A549 treated with CpdA at 1 μM for 4 hours (cell line): ENCODE measurements at places on chromosomes 7 and 10. TPM values are rescaled to one million over a fixed set of nuclear protein-coding genes. Genes with fewer than 3 reads are reported as not detected.

Gene PHYHIPL
- total RNA-seq: 0.13 to 0.38 TPM (median 0.29 TPM) in 5 replicates

Gene MOSPD3
- 16.2 to 22.1 TPM (median 19.5 TPM) in 5 replicates for total RNA-seq

Gene PDE6C
- total RNA-seq: not detected in 5 replicates

Gene FAM237B
- total RNA-seq: not detected in 5 replicates

Gene ZNF735
- not detected in 5 replicates for total RNA-seq

Gene ASAH2
- 1.8 to 3.0 TPM (median 2.8 TPM) in 5 replicates for total RNA-seq

Gene EFCAB10
- 2.9 to 4.1 TPM (median 3.4 TPM) in 5 replicates for total RNA-seq

Gene SFRP4
- 2.8 to 4.8 TPM (median 3.6 TPM) in 5 replicates for total RNA-seq

Gene MYPN
- total RNA-seq: 2.5 to 4.0 TPM (median 2.7 TPM) in 5 replicates

Gene GSTO2
- total RNA-seq: 1.4 to 2.1 TPM (median 1.8 TPM) in 5 replicates

Gene CRTAC1
- total RNA-seq: 0.96 to 1.7 TPM (median 1.4 TPM) in 5 replicates

Gene TMUB1
- 35.5 to 58.8 TPM (median 56.8 TPM) in 5 replicates for total RNA-seq

Gene CFAP46
- total RNA-seq: 1.0 to 1.5 TPM (median 1.3 TPM) in 5 replicates

Gene HMX2
- total RNA-seq: 0.10 to 0.18 TPM (median 0.16 TPM) in 4 of 5 replicates, not detected in the other

Gene RAMP3
- total RNA-seq: not detected in 5 replicates

Gene OPALIN
- not detected in 5 replicates for total RNA-seq

Gene RFC2
- 56.7 to 71.2 TPM (median 57.9 TPM) in 5 replicates for total RNA-seq

Gene RTKN2
- total RNA-seq: 0.79 to 1.4 TPM (median 0.89 TPM) in 5 replicates

Gene LIPK
- total RNA-seq: not detected in 5 replicates

Gene GDF2
- total RNA-seq: not detected in 5 replicates

Gene ANKRD61
- 0.38 to 0.90 TPM (median 0.61 TPM) in 5 replicates for total RNA-seq

Gene TRIM50
- not detected in 5 replicates for total RNA-seq

Gene ATOH7
- total RNA-seq: 0.17 to 0.48 TPM (median 0.31 TPM) in 5 replicates

Gene CPA2
- 0.08 to 0.20 TPM (median 0.09 TPM) in 3 of 5 replicates, not detected in the others for total RNA-seq

Gene MPP7
- 0.05 to 0.28 TPM (median 0.19 TPM) in 5 replicates for total RNA-seq

Gene TMEM225B
- 0.75 to 1.4 TPM (median 1.1 TPM) in 5 replicates for total RNA-seq

Gene SFMBT2
- 10.3 to 14.6 TPM (median 12.2 TPM) in 5 replicates for total RNA-seq

Gene FEZF1
- not detected in 5 replicates for total RNA-seq

Gene AGAP9
- 7.7 to 11.5 TPM (median 9.2 TPM) in 5 replicates for total RNA-seq

Gene PRPS1L1
- total RNA-seq: not detected in 5 replicates

Gene AKR1E2
- total RNA-seq: 6.0 to 9.2 TPM (median 7.5 TPM) in 5 replicates

Gene SLC26A4
- total RNA-seq: 0.08 to 0.12 TPM (median 0.09 TPM) in 4 of 5 replicates, not detected in the other

Gene ELN
- 0.07 to 0.13 TPM (median 0.09 TPM) in 4 of 5 replicates, not detected in the other for total RNA-seq

Gene ZNF37A
- total RNA-seq: 5.1 to 7.5 TPM (median 6.6 TPM) in 5 replicates

Gene RBP4
- total RNA-seq: 5.3 to 10.7 TPM (median 7.6 TPM) in 5 replicates

Gene ACTL6B
- total RNA-seq: not detected in 5 replicates

Gene ADO
- 17.0 to 19.9 TPM (median 19.7 TPM) in 5 replicates for total RNA-seq

Gene PVRIG
- total RNA-seq: not detected in 5 replicates

Gene BUD31
- 134 to 165 TPM (median 150 TPM) in 5 replicates for total RNA-seq

Gene NUTM2E
- 0.29 to 0.52 TPM (median 0.45 TPM) in 5 replicates for total RNA-seq

Gene CABCOCO1
- total RNA-seq: 0.14 to 1.5 TPM (median 0.54 TPM) in 5 replicates

Gene TYW1B
- 2.7 to 3.4 TPM (median 3.1 TPM) in 5 replicates for total RNA-seq

Gene AKR1C2
- total RNA-seq: 3,008 to 3,788 TPM (median 3,160 TPM) in 5 replicates

Gene CHST3
- total RNA-seq: 34.9 to 42.8 TPM (median 36.6 TPM) in 5 replicates

Gene CHAT
- not detected in 5 replicates for total RNA-seq

Gene RAB18
- total RNA-seq: 79.6 to 90.8 TPM (median 83.9 TPM) in 5 replicates

Gene FGL2
- total RNA-seq: not detected in 5 replicates

Gene DLG5
- total RNA-seq: 29.0 to 34.8 TPM (median 34.1 TPM) in 5 replicates

Gene KIN
- 12.0 to 15.1 TPM (median 12.6 TPM) in 5 replicates for total RNA-seq

Gene OR2A5
- total RNA-seq: not detected in 5 replicates
